ENCODE measurements at places on chromosomes 3 and 15. TPM values are rescaled to one million over a fixed set of nuclear protein-coding genes. Genes with fewer than 3 reads are reported as not detected.

ISY1 gene
- total RNA-seq = 57.6 TPM

CCDC80 gene
- 8.5 TPM for total RNA-seq

LRRC2 gene
- under 0.01 TPM for total RNA-seq

ANKRD34C gene
- total RNA-seq = not detected

HIGD2B gene
- not detected for total RNA-seq

QARS1 gene
- 565 TPM for total RNA-seq

PLCL2 gene
- total RNA-seq = 12.4 TPM

KCNAB1 gene
- total RNA-seq = 0.17 TPM

TOPBP1 gene
- total RNA-seq = 51.7 TPM

SLC35G2 gene
- total RNA-seq = 28.8 TPM

NME9 gene
- not detected for total RNA-seq

GNAT1 gene
- total RNA-seq = not detected

AMT gene
- 0.68 TPM for total RNA-seq

BCL2A1 gene
- not detected for total RNA-seq

CAMKV gene
- total RNA-seq = not detected

NOX5 gene
- under 0.01 TPM for total RNA-seq

HRH1 gene
- 6.1 TPM for total RNA-seq

ITPKA gene
- 0.56 TPM for total RNA-seq

ZIC1 gene
- under 0.01 TPM for total RNA-seq

CD200 gene
- total RNA-seq = 3.4 TPM

ADAMTSL3 gene
- total RNA-seq = 15.1 TPM

NANOGP8 gene
- not detected for total RNA-seq

THPO gene
- not detected for total RNA-seq

UCN2 gene
- total RNA-seq = not detected

CPNE4 gene
- total RNA-seq = not detected

REC114 gene
- total RNA-seq = not detected

GOLGB1 gene
- 60.1 TPM for total RNA-seq

FANCD2OS gene
- total RNA-seq = not detected

LRRK1 gene
- total RNA-seq = 12.1 TPM

SLC7A14 gene
- total RNA-seq = 0.14 TPM

GPD1L gene
- total RNA-seq = 26.0 TPM

TXNRD3 gene
- 7.3 TPM for total RNA-seq

C3orf22 gene
- not detected for total RNA-seq

TP63 gene
- total RNA-seq = not detected

ARPP21 gene
- not detected for total RNA-seq

IQCF5 gene
- not detected for total RNA-seq
